ENCODE measurements at places on chromosomes 12 and 14.

DNA sequence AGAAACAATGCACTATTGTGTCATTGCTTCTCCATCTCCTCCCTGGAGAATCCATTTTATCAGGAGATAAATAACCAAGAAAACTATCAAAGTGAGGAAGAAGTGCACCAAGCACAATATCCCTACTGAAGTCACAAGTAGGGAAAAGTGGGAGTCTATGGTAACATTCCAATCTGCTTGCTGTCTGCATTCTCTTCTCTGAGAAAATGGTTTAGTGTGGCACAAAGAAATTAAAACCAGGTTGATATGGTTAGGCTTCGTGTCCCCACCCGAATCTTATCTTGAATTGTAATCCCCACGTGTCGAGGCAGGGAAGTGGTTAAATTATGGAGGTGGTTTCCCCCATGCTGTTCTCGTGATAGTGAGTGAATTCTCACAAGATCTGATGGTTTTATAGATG is 209.7 kb downstream of the PRKD1 start:
- no peak for DNase-seq

- DNase-seq: no peak
These were observed 2.8 kb downstream of the DYRK4 start for GRCh38 chr12:4564818-4565217.

DNA sequence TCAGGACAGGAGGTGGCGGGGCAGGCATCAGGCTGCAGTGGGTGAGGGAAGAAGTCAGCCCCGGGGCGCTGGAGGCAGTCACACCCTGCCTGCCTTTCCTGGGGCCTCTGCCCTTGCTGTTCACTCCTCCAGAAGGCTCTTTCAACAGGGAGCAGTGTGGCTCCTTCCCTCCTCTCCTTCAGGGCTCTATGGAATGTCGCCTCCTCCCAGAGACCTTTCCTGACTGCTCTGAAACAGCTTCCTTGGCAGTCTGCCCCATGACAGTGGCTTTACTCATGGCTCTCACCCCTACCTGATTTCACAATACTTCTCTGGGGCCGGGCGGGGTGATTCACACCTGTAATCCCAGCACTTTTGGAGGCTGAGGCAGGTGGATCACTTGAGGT is 7.1 kb downstream of the RHOF start:
- DNase-seq: peak; percentile 37

DNA sequence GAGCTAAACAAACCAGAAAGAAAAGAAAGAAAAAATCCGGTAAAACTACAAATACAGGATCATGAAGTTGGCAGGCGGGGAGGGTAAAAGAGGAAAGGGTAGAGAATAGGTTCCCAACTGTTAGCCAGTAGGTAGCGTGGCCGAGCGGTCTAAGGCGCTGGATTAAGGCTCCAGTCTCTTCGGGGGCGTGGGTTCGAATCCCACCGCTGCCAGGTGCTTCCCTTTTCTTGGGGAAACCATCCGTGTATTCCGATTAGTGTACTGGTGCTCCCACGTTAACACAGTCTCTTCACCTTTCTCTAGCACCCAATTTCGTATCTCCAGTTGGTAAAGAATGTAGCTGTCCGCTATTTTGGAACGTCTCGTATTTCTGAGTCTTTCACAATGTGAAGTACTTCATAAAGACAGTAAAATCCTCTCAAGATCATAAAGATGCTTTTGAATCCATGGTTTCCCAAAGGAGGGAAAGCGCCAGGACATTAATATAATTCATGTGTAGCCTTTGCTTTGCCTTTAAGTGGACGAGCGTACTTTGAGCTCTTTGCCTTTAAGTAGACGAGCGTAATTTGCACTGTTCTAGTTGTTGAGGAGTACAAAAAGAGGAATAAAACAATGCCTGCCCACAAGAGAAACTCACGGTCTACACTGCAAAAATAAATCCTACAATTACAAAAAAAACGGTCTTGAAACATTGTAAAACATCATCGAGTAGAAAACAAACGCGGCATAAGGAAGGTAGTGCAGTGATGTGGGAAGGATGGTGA is 19.0 kb upstream of the RNASE12 start:
- DNase-seq: peak; percentile 98

DNA sequence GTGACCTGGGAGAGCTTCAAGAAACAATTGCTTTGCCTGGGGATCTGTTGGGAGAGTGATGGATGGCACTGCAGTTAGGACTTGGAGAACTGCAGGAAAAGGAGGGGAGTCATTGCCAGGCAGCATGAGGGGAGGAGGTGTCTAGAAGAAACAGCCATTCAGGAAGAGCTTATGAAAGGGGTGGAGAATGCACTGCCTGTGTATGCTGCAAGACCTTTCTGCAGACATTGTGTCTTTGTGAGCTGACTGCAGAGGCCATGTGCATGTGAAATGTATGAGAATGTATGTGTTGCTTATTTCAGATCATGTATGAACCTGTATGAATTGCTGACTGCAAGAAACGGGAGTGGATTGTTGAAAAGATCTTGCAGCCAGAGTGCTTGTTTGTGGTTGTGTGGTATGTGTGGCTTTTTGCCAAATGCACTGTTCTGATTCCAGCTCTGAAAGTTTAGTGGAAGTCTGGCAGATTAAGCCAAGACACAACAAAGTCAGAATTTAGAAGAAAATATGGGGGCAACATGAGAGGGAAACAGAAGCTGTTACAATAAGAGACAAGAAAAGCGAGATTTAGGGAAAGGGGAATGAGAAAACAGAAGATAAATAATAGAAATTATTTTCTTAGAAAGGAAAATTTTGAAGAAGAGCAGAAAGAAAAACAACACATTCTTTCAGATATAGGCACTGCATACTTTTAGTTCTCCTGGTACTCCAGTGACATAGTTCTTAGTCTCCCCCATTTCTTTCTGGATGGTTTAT is 9.8 kb upstream of the RIMKLB start:
- DNase-seq: peak; percentile 45
